Lung (tissue), 17 donors: ENCODE measurements at places on chromosomes 1 and 21. TPM values are rescaled to one million over a fixed set of nuclear protein-coding genes. Genes with fewer than 3 reads are reported as not detected.

DNA sequence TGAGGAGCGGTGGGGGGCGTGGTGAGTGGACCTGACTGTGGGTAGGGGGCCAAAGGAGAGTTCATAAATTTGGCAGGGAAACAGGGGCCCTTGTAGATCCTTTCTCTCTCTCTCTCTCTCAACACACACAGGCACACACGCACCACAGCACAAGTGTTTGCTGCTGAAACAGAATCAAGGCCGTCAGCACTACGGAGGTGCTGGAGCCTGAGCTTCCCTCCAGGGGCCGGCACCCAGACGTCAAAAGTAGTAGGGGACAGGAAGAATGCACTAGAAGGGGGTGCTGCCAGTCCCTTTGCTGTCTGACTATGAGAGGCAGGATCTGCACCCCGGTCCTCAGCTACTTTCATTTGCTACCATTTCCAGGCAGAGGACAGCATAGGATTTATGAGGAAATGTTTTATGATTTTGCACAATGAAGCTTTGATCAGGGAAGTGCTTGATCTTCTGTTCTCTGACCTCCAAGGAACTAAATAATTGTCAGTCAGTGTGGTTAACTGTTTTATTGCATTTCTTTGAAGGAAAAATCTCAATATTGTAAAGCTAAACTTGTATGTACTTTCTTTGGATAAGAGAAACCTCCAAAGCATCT, 74.3 kb upstream of the FAM3B start:
- no peak for DNase-seq
- H3K27me3 ChIP-seq = no peaks in the 10 kb centered on the region
- H3K27ac ChIP-seq = no peak overlapping the region
- no peaks in the 10 kb centered on the region for H3K4me1 ChIP-seq
- no peak overlapping the region for H3K4me3 ChIP-seq
- peaks cover 6% of the 10 kb centered on the region for H3K36me3 ChIP-seq

TMEM52 gene
- not detected for total RNA-seq

DNA sequence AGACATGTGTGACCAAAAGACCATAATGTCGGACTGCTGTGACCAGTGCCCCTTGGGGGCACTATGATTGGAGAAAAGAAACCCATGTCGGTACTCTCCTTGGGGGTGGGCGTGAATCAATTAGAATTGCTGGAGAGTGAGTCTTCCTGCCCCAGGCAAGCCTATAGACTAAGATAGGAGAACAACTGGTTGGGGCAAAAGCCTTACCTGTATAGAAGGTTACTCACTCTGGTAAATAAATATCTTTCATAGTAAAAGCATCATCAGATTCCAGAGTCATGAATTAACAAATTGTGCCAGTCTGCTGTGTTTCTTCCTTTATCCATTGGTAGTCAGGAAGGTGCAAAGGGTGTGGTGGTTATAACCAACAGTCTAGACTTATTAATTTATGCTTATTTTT, 2.9 kb upstream of the PTGFRN start:
- H3K27ac ChIP-seq = no peak overlapping the region
- H3K4me3 ChIP-seq = no peak overlapping the region
- no peaks in the 10 kb centered on the region for H3K36me3 ChIP-seq
- H3K27me3 ChIP-seq = no peaks in the 10 kb centered on the region
- H3K4me1 ChIP-seq = peaks cover 23% of the 10 kb centered on the region
- DNase-seq = no peak

SNRPE gene
- total RNA-seq = 43.4 TPM

PCBP3 gene
- total RNA-seq = 8.2 TPM

RAB42 gene
- total RNA-seq = 5.7 TPM

GRCh38 chr1:36520056-36520455, 37.3 kb upstream of the CSF3R start:
- no peaks in the 10 kb centered on the region for H3K4me1 ChIP-seq
- no peak overlapping the region for H3K27ac ChIP-seq
- no peak overlapping the region for H3K4me3 ChIP-seq
- DNase-seq = no peak
- H3K36me3 ChIP-seq = no peaks in the 10 kb centered on the region

- no peak overlapping the region for H3K4me3 ChIP-seq
- no peaks in the 10 kb centered on the region for H3K27me3 ChIP-seq
- H3K4me1 ChIP-seq = peaks cover 16% of the 10 kb centered on the region
- no peaks in the 10 kb centered on the region for H3K36me3 ChIP-seq
- no peak overlapping the region for H3K27ac ChIP-seq
Observed at GRCh38 chr1:120178799-120179756, 2.8 kb upstream of the SEC22B start.

GRCh38 chr1:51623025-51623424, 6.1 kb downstream of the OSBPL9 start:
- no peak overlapping the region for H3K4me3 ChIP-seq
- H3K27me3 ChIP-seq = no peaks in the 10 kb centered on the region
- H3K4me1 ChIP-seq = no peaks in the 10 kb centered on the region
- no peak for DNase-seq
- no peaks in the 10 kb centered on the region for H3K36me3 ChIP-seq
- peak overlapping the region; percentile 79 for H3K27ac ChIP-seq

DNA sequence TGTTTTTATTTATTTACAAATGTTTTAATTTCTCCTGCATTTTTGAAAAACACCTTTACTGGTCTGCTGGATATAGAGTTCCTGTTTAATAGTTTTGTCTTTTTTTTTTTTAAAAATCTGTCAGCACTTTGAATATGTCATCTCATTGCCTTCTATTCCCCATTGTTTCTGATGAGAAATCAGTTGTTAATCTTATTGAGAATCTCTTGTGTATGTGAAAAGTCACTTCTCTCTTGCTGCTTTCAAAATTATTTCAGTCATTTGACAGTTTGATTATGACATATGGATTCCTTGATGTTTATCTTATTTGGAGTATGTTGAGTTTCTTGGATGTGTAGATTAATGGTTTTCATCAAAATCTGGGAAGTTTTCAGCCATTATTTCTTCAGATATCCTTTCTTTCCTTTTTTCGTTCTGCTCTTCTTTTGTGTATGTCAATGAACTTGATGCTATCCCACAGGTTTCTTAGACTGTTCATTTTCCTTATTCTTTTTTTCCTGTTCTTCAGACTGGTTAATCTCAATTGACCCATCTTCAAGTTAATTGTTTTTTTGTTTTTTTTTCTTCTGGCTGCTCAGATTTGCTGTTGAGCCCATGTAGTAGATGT, 51.2 kb upstream of the CCDC190 start:
- no peak for DNase-seq
- H3K27ac ChIP-seq = no peak overlapping the region
- H3K36me3 ChIP-seq = no peaks in the 10 kb centered on the region
- no peaks in the 10 kb centered on the region for H3K4me1 ChIP-seq
- H3K4me3 ChIP-seq = no peak overlapping the region
- H3K27me3 ChIP-seq = no peaks in the 10 kb centered on the region

LMX1A gene
- total RNA-seq = not detected

DNA sequence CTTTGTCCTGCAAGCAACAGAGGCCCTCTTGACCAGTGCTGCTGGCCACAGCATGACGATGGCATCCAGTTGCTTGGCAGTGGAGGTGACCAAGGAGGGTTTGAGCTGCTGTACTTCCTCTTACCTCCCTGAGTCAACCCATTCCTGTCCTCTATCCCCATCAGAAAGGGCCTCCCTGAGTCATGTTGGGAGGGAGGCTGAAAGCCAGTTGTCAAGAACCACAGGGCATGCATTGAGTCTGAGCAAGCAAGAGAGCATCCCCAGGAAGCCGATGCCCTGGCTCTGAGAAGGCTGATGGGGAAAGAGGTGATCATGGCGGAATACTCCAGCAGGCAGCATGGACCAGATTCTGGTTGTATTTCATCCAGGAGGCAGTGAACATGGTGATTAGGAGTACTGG, 69.6 kb downstream of the LACTBL1 start:
- H3K36me3 ChIP-seq = no peaks in the 10 kb centered on the region
- H3K4me1 ChIP-seq = no peaks in the 10 kb centered on the region
- H3K4me3 ChIP-seq = no peak overlapping the region
- H3K27me3 ChIP-seq = no peaks in the 10 kb centered on the region
- H3K27ac ChIP-seq = no peak overlapping the region
